Psoas muscle (tissue), 8 donors: ENCODE measurements at places on chromosomes 1 and 21.

- no peak for DNase-seq
Measured at GRCh38 chr1:22788254-22788661, 77.6 kb downstream of the EPHB2 start.

DNA sequence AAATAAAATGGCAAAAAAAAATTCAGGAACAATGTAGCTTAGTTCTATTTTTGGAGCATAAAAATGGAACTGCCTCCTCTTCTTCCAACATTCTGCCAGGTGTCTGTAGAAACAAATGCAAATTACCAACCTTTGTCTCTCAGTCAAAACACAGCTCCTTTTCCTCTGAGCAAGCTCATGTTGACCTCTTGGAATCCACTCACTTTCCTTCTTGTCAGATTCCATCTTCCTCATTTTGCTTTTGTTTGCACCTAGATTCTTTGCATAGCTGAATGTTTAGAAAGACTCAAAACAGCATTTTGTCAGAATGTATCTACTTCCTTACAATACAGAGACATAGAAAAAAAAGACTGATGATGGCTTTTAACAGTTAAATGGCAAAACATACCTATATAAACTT is 178.2 kb downstream of the ADGRL2 start:
- DNase-seq = no peak

GRCh38 chr1:109882288-109883245 is 28.1 kb upstream of the CSF1 start:
- DNase-seq = no peak

- no peak for DNase-seq
Measured at GRCh38 chr1:82034812-82035211, 234.1 kb downstream of the ADGRL2 start.

DNA sequence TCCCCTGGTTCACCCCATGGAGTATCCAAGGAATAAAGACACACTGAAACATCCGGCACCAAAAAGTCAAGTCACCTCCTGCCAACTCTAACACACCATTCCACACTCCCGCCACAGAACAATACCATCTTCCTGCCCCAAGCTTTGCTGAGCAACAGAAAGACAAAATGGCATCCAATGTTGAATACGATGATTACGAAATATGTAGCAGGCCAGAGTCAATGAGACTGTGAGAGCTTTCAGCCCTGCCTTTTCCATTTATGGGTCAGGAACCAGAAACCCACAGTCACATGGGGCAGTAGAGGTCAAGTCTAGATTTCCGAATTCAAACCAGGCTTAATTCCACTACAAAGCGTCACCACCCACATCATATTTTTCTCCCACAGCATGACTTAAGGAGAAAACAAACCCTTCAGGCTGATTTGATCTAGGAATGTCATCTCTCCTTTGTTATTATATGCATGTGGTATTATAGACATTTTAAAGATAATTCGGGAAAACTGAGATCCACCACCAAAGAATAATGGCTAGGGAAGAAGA is 249.8 kb downstream of the SETD4 start:
- no peak for DNase-seq

GRCh38 chr1:214397497-214397896 is 116.5 kb downstream of the SMYD2 start:
- DNase-seq = no peak

DNA sequence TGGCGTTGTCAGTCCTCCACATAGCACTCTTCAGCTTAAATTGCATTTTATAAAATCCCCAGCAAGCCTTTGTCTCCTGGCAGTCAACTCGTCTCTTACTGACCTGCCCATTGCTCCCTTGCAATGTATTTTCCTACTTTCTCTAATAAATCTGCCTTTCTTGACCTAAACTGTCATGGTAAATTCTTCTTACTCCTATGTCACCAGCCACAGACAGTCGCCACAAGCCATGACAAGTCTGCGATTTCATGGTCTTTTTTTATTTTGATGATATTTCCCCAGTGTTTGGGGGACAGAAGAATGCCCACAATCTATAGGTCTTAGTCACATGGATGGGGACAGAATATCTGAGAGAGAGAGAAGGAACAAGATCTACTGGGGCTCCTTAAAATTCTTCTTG is 8.4 kb downstream of the IFNAR2 start:
- no peak for DNase-seq

- DNase-seq = no peak
Measured at GRCh38 chr1:210646258-210646616, 317.5 kb downstream of the HHAT start.

GRCh38 chr1:92201973-92202372 is 15.7 kb upstream of the C1orf146 start:
- no peak for DNase-seq

- DNase-seq = no peak
Measured at GRCh38 chr1:224698015-224698451, 81.9 kb downstream of the CNIH3 start.

GRCh38 chr1:17957588-17958267 is 149.9 kb upstream of the IGSF21 start:
- no peak for DNase-seq
